ENCODE measurements at places on chromosomes 2 and 18.

GRCh38 chr2:147355706-147356105 lies 489.1 kb upstream of the ACVR2A start:
- DNase-seq = no peak

DNA sequence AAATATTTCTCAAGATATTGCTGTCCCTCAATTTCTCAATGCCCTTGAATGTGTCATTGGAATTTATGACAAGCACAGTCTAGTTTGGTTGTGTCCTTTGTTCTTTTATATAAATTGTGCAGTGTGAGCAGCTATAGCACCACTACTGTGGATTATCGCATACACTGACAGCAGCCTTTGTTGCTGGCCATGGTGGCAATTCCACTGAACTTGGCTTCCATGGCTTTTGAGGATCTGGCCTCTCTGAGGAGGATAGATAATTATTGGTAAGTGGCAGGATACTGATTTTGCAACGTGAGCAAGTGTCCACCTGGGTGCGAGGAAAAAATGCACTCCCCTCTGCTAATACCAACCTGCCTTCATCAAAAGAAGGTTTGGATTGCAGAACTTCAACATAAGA lies 84.0 kb downstream of the RDH14 start:
- no peak for DNase-seq

GRCh38 chr2:108363024-108363907 lies 14.5 kb upstream of the SULT1C4 start:
- DNase-seq = no peak

DNA sequence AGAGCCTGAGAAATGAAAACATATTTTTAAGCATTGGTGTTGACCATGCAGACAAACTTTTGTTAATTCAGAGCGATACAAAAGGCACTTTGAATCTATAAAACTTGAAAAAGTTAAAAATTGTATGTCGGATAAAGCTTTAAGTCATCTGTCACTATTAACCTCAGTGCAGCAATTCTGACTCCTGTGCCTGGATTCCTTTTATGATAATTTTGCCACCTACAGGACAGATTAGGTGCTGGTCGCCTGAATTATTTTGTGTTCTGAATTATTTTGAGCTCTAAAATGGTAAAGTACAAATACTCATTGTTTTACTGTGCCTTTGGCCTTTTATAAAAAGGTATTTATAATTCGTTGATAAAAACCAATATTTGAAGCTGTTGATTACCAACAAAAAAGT lies 19.4 kb upstream of the RNF138 start:
- no peak for DNase-seq

DNA sequence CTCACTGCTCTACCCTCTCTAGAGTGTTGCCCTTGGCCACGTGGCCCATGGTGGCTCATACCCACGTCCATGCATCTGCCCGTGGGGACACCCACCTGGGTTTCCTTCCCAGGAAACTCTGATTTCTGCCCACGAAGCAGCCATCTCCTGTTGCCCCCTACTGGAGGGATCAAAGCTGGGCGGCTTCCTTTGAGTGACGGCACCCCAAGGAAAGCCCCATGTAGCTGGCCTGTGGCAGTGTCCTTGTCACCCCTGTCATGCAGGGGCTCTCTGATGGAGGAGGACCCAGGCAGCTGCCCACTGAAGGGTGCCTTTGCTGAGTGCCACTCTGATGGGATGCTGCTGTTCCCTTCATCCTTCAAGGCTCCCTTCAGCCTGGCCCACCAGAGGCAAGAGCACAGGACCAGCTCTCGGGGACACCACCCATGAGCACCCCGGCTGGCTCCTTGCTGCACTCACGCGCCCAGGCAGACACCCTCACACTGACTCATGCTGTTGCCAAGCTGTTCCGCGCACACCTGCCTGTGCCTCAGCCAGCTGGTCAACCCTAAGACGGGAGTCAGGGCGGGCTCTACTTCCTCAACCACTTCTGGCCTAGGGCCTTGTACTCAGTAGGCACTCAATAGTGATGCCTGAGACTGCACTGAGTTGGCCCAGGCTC lies 101.1 kb downstream of the CTIF start:
- no peak for DNase-seq

DNA sequence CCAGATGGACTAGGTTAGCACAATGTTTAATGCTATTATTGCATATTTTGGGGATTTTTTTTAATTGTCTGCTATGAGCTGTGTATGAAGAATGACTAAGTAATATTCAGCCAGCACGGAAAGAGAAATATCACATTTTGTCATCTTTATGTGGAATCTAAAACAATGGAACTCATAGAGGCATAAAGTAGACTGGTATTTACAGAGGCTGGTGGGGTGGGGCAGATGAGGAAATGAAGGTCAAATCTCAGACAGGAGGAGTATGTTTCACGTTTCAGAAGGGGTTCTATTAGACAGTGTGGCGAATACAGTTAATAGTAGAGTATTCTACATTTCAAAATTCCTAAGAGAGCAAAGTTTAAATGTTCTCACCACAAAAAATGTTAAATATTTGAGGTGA lies 4.7 kb downstream of the CDH19 start:
- DNase-seq = no peak

GRCh38 chr18:45379903-45380302 lies 235.4 kb upstream of the SLC14A2 start:
- DNase-seq = no peak

DNA sequence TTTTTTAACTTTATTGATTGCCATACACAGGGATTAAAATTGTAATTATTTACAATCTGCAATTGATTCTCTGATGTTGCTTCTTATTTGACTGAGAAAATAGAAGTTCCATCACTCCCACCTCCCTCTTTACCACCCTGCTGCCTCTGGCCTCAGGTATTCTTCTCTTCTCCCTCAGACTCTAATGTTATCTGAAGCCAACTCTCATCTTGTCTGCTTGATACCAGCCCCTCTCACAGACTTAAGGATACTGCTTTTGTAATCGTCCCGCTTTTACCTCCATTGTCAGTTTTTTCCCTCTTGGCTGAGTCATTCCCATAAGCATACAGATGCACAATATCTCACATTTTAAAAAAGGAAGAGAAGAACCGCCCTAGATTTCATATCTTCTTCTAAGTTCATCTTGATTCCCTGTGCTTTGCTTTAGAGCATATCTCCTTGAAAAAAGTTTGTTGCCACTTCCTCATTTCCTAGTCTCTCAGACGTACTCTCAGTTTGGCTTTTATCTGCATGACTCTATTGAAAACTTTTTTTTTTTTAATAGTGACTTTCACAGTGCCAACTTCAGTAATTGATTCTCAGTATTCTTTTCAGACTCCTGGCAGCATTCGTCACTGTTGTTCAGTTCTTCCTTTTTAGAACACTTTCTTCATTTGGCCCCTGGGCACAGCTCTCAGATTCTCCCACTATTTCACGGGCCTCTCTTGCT lies 31.1 kb downstream of the SPAG16 start:
- DNase-seq = no peak

DNA sequence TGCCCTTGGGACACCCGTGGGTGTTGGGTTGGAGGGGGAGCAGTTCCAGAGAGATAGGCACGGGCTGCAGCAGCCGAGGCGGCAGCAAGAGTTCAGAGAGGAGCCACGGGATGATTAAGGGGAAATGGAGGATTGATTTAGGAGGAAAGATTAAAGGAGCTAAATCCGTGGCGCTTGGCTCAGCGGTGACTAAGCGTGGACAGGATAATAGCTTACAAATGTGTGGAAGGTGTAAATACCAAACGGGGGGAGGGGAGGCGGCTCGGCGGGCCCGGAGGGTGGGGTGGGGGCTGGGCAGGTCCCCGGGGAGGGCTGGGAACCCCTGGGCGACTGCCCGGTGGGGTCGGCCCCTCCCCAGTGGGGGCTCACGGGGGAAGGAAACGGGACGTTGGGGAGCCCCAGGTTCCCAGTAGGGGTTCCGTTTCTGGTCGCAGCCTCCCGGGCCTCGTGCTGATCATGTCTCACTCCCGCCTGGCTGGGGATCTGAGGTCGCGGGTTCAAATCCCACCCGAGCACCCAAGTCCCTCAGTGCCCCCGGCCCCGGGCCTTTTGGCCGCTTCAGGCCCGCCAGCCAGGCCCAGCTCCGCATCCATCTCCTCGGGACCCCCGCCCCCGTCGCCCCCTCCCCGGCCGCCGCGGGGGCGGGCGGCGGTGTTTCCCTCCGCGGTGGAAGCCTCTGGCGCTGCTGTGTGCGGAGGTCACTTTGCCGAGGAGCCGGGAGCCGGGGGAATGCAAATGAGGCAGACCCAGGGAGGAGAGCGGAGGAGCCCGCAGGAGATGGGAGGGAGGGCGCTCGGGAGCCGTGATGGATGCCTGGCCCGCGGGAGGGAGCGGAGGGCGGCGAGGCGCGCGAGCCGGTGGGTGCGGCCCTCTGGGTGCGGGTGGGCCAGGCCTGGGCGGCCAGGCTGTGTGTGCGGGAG lies 8.1 kb downstream of the ASIC4 start:
- DNase-seq = no peak
